ENCODE measurements at places on chromosomes 7 and 10.

GRCh38 chr10:125169915-125170314 is 9.6 kb upstream of the CTBP2 start:
- no peak for DNase-seq

DNA sequence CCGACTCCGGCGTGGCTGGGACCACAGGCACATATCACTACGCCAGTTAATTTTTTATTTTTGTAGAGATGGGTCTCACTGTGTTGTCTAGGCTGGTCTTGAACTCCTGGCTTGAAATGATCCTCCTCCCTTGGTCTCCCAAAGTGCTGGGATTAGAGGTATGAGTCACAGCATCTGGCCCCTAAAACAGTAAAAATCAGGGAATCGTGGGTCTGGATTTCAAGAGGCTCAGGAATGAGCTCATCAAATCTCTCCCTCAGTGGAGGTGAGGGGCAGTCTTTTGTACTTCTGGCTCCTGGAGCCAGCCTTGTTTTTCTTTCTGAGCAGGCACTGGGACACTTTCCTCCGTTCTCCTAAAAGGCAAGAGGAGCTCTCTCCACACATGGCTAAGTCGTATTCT is 32.1 kb upstream of the RHEB start:
- DNase-seq: no peak

GRCh38 chr7:30249316-30249715 is 35.1 kb upstream of the ZNRF2 start:
- no peak for DNase-seq

GRCh38 chr7:46448478-46448877 is 527.4 kb upstream of the IGFBP3 start:
- no peak for DNase-seq

DNA sequence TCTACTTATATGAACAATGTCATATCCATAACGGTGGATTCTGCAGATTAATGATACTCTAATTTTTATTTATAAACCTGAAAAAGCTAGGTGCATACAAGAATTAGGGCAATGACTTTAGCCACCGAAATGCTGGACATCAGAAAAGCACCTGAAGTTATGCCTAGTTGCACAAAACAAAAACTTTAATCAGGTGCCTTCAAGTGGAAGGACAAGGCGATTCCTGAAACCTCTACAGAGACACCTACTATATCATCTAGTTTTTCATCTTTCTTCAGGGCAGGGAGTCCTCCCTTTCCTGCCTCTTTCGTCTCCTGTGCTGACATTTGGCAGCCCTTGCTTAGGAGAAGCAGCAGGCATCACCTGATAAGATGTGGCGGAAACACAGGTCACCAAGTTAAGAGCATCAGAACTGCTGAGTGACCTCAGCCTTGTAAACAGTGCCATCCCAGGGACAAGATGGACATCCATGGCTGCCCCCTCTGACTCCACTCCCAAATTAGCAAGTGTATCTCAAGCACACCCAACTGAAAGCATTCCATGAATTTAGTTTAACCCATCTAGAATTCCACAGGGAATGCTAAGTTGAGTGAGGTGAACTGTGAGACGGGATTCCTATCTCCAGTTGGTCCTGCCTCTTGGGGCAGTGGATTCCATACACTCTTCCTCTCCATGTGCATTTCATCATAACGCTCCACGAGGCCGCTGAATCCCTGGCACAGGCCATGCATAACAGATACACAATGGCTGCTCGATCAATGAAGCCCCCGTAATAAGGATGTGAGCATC is 5.8 kb downstream of the ITPRIP start:
- no peak for DNase-seq
